ENCODE measurements at places on chromosomes 7 and 10.

DNA sequence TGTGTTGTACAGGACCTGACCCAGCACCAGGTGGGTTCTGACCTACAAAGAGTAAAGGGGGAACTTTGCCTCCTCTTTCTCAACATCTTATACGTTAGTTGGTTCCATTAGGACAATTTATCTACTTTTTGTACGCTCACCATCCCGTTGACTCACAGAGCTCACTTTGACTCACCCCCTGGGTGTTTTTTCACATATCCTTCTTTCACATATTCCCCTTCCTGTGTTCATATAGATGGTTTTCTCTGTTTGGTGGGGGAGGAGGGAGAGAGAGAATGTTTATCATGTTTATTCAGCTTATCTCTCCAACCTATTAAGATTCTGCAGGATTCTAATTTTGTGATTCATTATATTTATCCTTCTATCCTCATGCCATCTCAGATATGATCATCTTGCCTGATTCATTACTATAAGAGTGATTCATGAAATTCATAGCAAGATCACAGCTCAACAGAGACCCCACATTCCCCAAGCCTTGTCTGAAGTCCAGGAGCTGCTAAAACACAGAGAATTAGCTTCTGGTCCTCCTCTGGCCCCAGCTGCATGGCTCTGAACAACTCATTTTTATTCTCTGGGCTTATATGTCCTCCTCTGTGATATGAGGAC, 37.2 kb downstream of the PRSS2 start:
- H3K27ac ChIP-seq: no peak overlapping the region
- no peak for DNase-seq
- H3K36me3 ChIP-seq: no peaks in the 10 kb centered on the region
- no peaks in the 10 kb centered on the region for H3K4me1 ChIP-seq
- H3K4me3 ChIP-seq: no peak overlapping the region
- peaks cover 6% of the 10 kb centered on the region for H3K27me3 ChIP-seq

DNA sequence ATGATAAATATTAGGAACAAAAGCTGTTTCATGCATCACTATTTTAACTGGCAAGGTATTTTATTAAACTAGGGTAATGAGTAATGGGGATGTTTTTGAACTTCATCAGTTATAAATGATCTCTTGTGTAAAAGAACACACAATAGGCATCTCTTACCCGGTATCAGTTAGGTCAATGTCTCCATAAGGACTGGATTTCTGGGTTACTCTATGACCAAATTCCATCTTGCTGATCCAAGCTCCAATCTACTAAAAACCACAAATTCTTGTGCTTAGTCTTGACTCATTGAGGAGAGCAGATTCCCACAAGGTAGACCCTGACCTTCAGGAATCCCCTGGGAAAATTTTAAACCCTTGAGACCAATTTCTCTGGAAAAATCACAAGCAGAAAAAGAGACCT, 1167.7 kb downstream of the XPNPEP1 start:
- no peak overlapping the region for H3K4me3 ChIP-seq
- no peaks in the 10 kb centered on the region for H3K36me3 ChIP-seq
- H3K27me3 ChIP-seq: no peaks in the 10 kb centered on the region
- no peak overlapping the region for H3K27ac ChIP-seq

- peak; percentile 31 for DNase-seq
- peak overlapping the region; percentile 88 for H3K4me3 ChIP-seq
- H3K36me3 ChIP-seq: peaks cover 3% of the 10 kb centered on the region
- H3K4me1 ChIP-seq: peaks cover 12% of the 10 kb centered on the region
- H3K27ac ChIP-seq: no peak overlapping the region
Observed at GRCh38 chr10:22475651-22476600, 130.6 kb downstream of the SPAG6 start.

- H3K27me3 ChIP-seq: peaks cover 9% of the 10 kb centered on the region
- no peak for DNase-seq
- peak overlapping the region; percentile 24 for H3K27ac ChIP-seq
- peaks cover 16% of the 10 kb centered on the region for H3K36me3 ChIP-seq
Observed at GRCh38 chr7:100562195-100563099, 11.3 kb downstream of the SAP25 start.

DNA sequence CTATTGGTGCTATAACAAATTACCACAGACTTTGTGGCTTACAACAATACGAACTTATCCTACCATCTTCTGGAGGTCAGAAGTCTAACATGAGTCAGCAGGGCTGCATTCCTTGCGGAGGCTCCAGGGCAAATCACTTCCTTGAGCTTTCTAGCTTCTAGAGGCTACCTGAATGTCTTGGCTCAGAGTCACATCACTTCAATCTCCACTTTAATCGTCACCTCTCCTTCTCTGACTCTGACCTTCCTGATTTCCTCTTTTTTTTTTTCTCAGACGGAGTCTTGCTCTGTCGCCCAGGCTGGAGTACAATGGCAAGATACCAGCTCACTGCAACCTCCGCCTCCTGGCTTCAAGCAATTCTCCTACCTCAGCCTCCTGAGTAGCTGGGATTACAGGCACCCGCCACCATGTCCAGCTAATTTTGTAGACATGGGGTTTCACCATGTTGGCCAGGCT, 44.6 kb upstream of the ANAPC16 start:
- no peak overlapping the region for H3K4me3 ChIP-seq
- peaks cover 2% of the 10 kb centered on the region for H3K4me1 ChIP-seq
- H3K27me3 ChIP-seq: no peaks in the 10 kb centered on the region
- peak overlapping the region; percentile 34 for H3K27ac ChIP-seq
- H3K36me3 ChIP-seq: no peaks in the 10 kb centered on the region

GRCh38 chr7:14687777-14688176, 214.8 kb downstream of the DGKB start:
- no peaks in the 10 kb centered on the region for H3K4me1 ChIP-seq
- no peak overlapping the region for H3K4me3 ChIP-seq
- no peaks in the 10 kb centered on the region for H3K36me3 ChIP-seq
- DNase-seq: no peak
- H3K27me3 ChIP-seq: no peaks in the 10 kb centered on the region

DNA sequence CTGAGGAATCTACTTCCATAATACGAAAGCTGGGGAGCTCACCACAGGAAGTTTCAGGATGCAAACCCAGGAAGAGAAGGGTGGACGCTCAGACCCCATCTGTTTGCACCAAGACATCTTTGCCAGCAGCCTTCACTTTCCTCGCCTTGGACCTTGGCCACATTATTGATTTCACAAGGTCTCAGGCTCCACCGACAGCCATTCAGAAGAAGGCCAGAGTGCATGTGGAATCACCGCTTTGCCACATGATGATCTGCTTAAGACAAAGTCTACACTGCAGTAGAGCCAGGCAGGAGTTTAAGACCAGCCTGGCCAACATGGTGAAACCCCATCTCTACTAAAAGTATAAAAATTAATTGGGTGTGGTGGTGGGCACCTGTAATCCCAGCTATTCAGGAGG, 60.0 kb downstream of the LYZL1 start:
- peaks cover 8% of the 10 kb centered on the region for H3K4me1 ChIP-seq
- peaks cover 3% of the 10 kb centered on the region for H3K27me3 ChIP-seq
- H3K4me3 ChIP-seq: no peak overlapping the region
- no peak for DNase-seq
- H3K36me3 ChIP-seq: no peaks in the 10 kb centered on the region

GRCh38 chr7:92221766-92222165, 23.9 kb downstream of the KRIT1 start:
- no peaks in the 10 kb centered on the region for H3K4me1 ChIP-seq
- peaks cover 8% of the 10 kb centered on the region for H3K36me3 ChIP-seq
- no peak for DNase-seq
- no peaks in the 10 kb centered on the region for H3K27me3 ChIP-seq
- no peak overlapping the region for H3K27ac ChIP-seq

GRCh38 chr7:141359262-141359661, 191.9 kb upstream of the AGK start:
- H3K27ac ChIP-seq: no peak overlapping the region
- H3K4me3 ChIP-seq: no peak overlapping the region
- no peak for DNase-seq
- no peaks in the 10 kb centered on the region for H3K36me3 ChIP-seq
- H3K27me3 ChIP-seq: peaks cover 3% of the 10 kb centered on the region
- H3K4me1 ChIP-seq: peaks cover 12% of the 10 kb centered on the region

GRCh38 chr7:150383710-150384397, 4.7 kb downstream of the ZNF775 start:
- DNase-seq: peak; percentile 54
- H3K4me3 ChIP-seq: no peak overlapping the region
- peak overlapping the region; percentile 48 for H3K27ac ChIP-seq
- H3K27me3 ChIP-seq: peaks cover 19% of the 10 kb centered on the region
- H3K4me1 ChIP-seq: peaks cover 21% of the 10 kb centered on the region

GRCh38 chr10:97650726-97651125, 10.3 kb downstream of the PI4K2A start:
- H3K4me1 ChIP-seq: peaks cover 9% of the 10 kb centered on the region
- no peak overlapping the region for H3K4me3 ChIP-seq
- H3K27ac ChIP-seq: no peak overlapping the region
- H3K27me3 ChIP-seq: peaks cover 2% of the 10 kb centered on the region

- H3K36me3 ChIP-seq: no peaks in the 10 kb centered on the region
- H3K27ac ChIP-seq: no peak overlapping the region
- no peak for DNase-seq
- peaks cover 4% of the 10 kb centered on the region for H3K27me3 ChIP-seq
- no peaks in the 10 kb centered on the region for H3K4me1 ChIP-seq
- H3K4me3 ChIP-seq: no peak overlapping the region
Observed at GRCh38 chr10:43706166-43706565, 57.5 kb upstream of the ZNF32 start.

GRCh38 chr10:62248465-62248864, 20.2 kb downstream of the RTKN2 start:
- no peaks in the 10 kb centered on the region for H3K4me1 ChIP-seq
- no peaks in the 10 kb centered on the region for H3K27me3 ChIP-seq
- H3K27ac ChIP-seq: no peak overlapping the region
- H3K36me3 ChIP-seq: no peaks in the 10 kb centered on the region

DNA sequence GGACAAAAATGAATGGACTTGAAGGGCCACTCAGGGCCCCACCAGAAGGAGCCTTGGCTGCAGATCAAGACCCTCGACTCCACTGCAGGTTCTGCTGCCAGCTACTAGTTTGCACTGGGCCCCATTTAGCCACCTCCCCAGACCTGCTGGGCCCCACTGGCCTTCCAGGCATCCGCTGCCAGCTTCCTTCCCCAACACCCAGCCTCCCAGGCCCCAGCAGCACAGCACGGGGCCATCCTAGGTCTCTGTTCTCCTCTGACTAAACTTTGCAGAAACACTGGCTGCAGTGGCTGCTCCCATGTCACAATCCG, 277.4 kb upstream of the KLF14 start:
- peak overlapping the region; percentile 22 for H3K27ac ChIP-seq
- no peak overlapping the region for H3K4me3 ChIP-seq
- DNase-seq: no peak
- H3K27me3 ChIP-seq: no peaks in the 10 kb centered on the region
- no peaks in the 10 kb centered on the region for H3K36me3 ChIP-seq
- H3K4me1 ChIP-seq: peaks cover 4% of the 10 kb centered on the region

DNA sequence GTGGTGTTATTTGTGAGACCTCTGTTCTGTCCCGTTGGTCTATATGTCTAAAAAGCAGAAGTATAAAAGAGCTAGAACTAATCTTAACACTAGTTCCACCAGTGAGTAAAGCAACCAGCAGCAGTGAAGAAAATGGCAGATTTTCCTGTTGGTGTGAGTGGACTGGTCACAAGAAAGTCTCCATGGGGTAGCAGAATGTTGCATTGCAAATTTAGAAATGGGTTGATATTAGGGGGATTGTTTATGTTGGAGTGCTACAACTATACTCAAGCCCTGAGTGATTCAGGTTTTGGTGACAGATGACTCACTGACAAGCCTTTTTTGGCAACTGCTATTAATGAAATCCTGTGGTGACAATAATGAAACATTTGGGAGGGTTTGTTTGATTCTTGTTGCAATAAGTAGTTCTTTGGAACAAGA, 5.6 kb downstream of the AVL9 start:
- peaks cover 22% of the 10 kb centered on the region for H3K4me1 ChIP-seq
- H3K27ac ChIP-seq: no peak overlapping the region

DNA sequence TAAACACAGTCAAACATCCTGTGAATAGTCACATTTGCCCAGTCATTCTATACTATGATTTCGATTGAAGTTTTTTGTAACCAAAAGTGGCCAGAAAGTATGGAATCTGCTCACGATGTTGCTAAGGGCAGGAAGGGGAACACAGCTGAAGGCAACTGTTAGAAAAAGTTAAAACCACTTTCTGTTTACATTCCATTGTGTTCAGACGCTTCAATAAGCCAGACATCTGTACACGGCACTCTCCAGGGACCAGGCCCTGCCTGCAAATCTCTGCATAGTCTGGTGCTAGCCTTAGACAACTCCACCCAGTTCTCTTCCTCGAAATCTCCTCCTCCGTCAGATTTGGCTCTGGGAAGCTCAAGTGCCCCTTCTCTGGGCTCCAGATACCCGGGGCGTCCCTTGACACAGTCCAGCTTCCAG, 17.1 kb upstream of the TMEM120A start:
- peaks cover 18% of the 10 kb centered on the region for H3K36me3 ChIP-seq
- H3K4me1 ChIP-seq: no peaks in the 10 kb centered on the region
- no peak for DNase-seq
- no peak overlapping the region for H3K27ac ChIP-seq

- no peak overlapping the region for H3K27ac ChIP-seq
- DNase-seq: no peak
- no peak overlapping the region for H3K4me3 ChIP-seq
Observed at GRCh38 chr7:36231406-36231805, 78.4 kb downstream of the EEPD1 start.

GRCh38 chr7:31027161-31027965, 24.7 kb upstream of the ADCYAP1R1 start:
- peaks cover 3% of the 10 kb centered on the region for H3K36me3 ChIP-seq
- H3K4me1 ChIP-seq: no peaks in the 10 kb centered on the region
- no peak overlapping the region for H3K27ac ChIP-seq

DNA sequence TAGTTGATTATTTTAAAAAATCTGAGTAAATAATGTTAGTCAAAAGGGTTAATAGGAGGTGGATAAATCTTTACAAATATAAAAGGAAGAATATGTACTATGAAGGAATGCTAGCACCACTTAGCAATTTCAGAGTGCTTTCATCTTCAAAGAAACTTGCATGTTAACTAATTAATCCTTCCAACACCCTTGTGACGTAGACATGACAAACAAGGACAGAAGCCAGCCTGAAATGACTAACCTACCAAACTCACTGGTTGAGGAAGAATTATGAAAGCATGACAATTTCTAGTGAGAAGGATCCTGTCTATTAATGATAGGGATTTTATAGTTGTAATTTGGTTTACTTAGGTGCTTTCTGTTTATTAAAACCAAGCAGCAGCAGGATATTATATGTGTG, 468.0 kb upstream of the FZD8 start:
- H3K4me1 ChIP-seq: no peaks in the 10 kb centered on the region
- H3K4me3 ChIP-seq: no peak overlapping the region
- DNase-seq: no peak
- no peaks in the 10 kb centered on the region for H3K27me3 ChIP-seq

Data from endothelial cell (in vitro differentiated cells).